ENCODE measurements at places on chromosomes 1 and 21. TPM values are rescaled to one million over a fixed set of nuclear protein-coding genes. Genes with fewer than 3 reads are reported as not detected.

Gene TFAP2E
- total RNA-seq, result 1.9 TPM

GRCh38 chr1:83531521-83532309 is 467.2 kb downstream of the TTLL7 start:
- no peaks in the 10 kb centered on the region for H3K36me3 ChIP-seq
- no peaks in the 10 kb centered on the region for H3K27me3 ChIP-seq
- no peaks in the 10 kb centered on the region for H3K4me1 ChIP-seq
- no peak overlapping the region for H3K4me3 ChIP-seq

DNA sequence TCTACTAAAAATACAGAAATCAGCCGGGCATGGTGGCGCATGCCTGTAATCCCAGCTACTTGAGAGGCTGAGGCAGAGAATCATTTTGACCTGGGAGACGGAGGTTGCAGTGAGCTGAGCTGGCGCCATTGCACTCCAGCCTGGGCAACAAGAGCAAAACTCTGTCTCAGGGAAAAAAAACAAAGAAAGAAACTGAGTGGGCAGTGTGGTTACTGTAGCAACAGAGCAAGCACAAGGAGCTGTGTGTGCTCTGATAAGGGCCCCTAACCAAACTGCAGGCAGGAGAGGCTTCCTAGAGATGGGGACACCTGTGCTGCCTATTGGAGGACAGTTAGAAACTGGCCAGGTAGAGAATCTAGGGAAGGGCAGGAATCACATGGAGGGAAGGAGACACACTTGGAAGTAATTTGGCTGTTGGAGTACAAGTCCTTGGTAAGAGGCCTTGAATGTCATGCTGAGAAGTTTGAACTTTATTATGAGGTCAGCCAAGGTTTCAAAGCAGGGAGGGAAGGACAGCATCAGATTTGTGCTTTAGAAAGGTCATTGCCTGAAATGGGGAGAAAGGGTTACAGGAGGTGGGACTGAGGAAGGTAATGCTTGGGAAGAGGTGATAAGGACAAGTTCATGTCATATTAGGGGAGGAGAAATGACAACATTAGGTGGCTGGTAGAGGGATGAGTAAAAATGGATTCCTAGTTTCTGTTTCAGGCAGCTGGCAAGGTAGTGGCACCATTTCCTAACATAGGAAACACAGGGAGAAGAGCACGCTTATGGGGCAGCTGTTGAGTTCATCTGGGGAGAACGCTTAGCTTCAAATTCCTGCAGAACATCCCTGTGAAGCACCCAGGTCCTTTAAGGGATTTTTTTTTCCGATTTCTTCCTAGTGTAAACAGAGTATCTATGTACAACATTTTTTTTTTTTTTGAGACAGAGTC is 69.2 kb upstream of the ARTN start:
- H3K4me1 ChIP-seq, result no peaks in the 10 kb centered on the region
- H3K36me3 ChIP-seq, result peaks cover 16% of the 10 kb centered on the region
- no peak overlapping the region for H3K4me3 ChIP-seq
- H3K27ac ChIP-seq, result no peak overlapping the region

GRCh38 chr1:177442584-177442983 is 271.8 kb downstream of the BRINP2 start:
- H3K4me3 ChIP-seq, result no peak overlapping the region
- H3K27me3 ChIP-seq, result no peaks in the 10 kb centered on the region
- no peaks in the 10 kb centered on the region for H3K36me3 ChIP-seq
- H3K4me1 ChIP-seq, result no peaks in the 10 kb centered on the region
- no peak overlapping the region for H3K27ac ChIP-seq
- DNase-seq, result no peak

GRCh38 chr1:155776414-155776813 is 80.6 kb downstream of the GON4L start:
- DNase-seq, result no peak
- H3K27me3 ChIP-seq, result no peaks in the 10 kb centered on the region
- H3K4me3 ChIP-seq, result no peak overlapping the region
- H3K27ac ChIP-seq, result no peak overlapping the region
- peaks cover 69% of the 10 kb centered on the region for H3K36me3 ChIP-seq

DNA sequence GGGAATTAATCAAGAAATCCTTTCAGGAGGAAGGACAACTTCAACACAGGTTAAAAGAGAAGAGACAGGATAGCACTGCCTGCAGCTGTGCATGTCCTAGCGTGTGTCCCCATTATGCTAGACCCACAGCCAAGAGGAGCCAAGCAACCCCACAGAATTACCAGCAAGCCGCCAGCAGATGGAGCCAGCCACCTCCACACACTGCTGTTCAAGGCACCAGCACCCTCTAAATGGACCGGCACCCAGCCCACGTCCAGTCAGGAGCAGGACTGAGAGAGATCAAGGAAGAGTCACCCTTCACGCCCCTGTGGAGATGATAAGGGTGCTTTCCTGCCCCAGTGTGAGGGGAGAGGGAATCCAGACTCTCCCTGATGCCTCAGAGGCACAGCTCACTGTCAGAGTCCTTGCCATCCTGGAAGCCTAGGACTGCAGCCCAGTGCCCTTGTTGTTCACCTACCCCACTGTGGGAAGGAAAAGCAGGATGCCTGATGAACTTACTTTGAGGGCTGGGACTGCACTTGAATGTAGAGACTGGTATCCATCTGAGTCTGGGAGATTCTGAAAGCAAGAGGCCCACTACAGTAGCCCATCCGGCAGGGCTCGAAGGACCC is 37.1 kb upstream of the CTTNBP2NL start:
- H3K27me3 ChIP-seq, result peaks cover 53% of the 10 kb centered on the region
- no peaks in the 10 kb centered on the region for H3K36me3 ChIP-seq
- no peak for DNase-seq
- H3K4me3 ChIP-seq, result no peak overlapping the region
